ENCODE measurements at places on chromosomes 3 and 15. TPM values are rescaled to one million over a fixed set of nuclear protein-coding genes. Genes with fewer than 3 reads are reported as not detected.

DNA sequence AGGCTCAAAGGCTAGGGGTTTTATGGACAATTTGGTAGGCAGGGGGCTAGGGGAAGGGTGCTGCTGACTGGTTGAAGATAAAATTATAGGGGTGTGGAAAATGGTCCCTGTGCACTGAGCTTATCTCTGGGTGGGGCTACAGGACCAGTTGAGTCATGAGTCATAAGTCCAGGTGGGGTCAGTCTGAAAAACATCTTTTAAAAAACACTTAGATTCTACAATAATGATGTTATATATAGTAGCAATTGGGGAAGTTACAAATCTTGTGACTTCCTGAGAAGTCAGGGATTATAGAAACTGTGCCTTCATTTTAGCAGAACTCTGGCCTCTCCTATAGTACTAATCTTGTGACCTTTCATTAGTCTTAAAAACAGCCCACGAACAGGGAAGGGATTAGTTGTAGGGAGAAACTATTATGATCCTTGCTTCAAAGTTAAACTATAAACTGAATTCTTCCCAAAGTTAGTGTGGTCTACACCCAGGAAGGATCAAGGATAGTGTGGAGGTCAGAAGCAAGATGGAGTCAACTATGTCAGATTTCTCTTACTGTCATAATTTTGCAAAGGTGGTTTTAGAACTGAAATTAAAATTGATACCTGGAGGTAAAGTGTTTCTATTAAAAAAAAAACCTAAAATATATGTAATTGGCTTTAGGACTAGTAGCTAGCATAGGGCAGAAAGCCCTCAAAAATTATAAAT, 130.1 kb downstream of the P2RY1 start:
- DNase-seq: no peak

DNA sequence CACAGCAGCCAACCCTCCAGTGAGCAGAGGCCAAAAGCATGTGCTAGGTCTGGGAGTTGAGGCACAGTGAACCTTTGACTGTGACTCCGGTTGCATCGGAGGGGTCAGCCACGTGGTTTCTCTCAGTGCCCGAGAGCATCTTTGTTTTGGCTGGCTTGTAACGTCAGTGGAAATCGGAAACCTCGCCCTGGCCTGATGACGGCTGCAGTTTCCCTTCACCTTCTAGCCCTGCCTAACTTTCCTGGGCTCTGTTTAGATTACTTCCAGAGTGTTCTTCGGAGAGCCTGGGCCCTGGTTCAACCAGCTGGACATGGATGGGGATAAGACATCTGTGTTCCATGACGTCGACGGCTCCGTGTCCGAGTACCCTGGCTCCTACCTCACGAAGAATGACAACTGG, 56.6 kb downstream of the MESD start:
- DNase-seq: no peak

The LEKR1 gene
- 0.78 TPM for total RNA-seq

The LRCH3 gene
- 71.4 TPM for total RNA-seq

DNA sequence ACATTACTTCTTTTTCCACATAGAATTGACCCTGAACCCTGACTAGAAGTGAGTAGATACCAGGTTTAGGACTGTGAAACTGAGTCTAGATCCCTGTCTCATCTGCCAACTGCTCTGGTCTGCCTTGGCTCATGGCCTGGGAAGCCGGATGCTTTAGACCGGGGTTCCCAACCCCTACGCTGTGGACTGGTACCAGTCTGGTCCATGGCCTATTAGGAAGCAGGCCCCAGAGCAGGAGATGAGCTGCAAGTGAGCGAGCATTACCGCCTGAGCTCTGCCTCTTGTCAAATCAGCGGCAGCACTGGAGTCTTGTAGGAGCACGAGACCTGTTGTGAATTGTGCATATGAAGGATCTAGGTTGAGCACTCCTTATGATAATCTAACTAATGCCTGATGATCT, 734.2 kb downstream of the AGBL1 start:
- no peak for DNase-seq

The OIP5 gene
- total RNA-seq: 3.1 TPM

The APOD gene
- 3.6 TPM for total RNA-seq

DNA sequence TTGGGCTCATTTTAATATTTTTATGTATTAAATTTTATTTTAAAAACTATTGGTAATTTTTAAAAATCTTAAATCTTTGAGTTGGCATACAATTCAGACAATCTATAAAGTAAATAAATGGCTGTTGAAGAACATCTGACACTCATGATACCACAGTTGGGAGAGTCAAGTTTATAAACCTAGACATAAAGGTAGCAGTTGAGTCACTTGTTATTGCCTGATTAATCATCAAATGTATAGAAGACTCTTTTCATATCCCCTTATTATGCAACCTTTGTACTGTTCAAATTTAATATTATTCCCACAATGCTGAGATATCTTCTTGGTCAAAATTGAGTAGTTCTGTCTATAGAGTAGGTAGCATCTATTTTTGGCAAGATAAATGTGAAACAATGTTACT, 19.6 kb downstream of the PAQR9 start:
- DNase-seq: no peak

Data from occipital lobe (tissue), 3 donors.